Stimulated activated CD8-positive, alpha-beta memory T cell treated with anti-CD3 and anti-CD28 coated beads, Interleukin-4, amount 100 ng/mL, for 24 hours (primary cell): ENCODE measurements at places on chromosomes 1 and 21.

GRCh38 chr1:93556291-93556690, 108.4 kb downstream of the FNBP1L start:
- no peak for DNase-seq

GRCh38 chr1:2455757-2456156, 20.3 kb upstream of the PLCH2 start:
- DNase-seq = no peak

DNA sequence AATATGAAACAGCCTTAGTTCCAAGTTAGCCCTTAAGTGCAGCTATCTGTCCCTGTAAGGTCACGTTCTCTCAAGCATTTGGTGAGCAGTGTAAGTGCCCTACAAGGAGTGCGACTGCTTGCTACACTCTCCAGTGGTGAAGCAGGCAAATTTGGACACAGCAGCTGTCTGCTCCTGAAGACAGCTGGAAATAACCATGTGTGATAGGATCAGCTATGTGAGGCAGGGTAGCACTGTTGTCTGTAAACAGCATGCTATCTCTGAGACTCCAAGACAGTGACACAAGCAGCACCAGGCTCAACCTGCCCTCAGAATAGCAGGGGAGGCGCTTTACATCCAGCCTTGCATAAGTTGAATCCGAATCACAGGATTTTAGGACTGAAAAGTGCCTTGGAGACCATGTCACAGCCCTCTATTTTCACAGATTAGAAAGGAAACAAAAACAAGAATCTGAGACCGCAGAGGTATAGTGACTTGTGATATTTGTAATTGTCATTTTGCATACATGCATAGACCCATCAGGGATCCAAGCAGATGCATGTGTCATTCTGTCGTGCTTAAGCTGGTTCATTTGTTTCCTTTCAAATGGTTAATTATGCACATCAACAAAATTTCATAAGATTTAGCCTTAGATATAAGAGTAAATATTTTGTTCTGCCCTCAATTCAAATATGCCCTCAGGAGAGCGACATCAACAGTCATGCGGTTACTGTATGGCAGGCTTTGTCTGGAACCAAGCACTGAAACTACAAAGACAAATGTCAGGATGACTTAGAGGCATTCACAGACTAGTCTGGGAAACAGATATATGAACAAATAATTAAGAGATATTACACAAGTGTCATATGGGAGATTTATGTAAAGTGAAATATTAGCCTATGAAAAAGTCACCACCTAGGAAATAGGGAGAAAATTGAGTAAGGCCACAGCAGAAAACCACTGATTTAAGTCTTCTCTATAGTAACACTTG, 134.9 kb upstream of the NRIP1 start:
- no peak for DNase-seq

DNA sequence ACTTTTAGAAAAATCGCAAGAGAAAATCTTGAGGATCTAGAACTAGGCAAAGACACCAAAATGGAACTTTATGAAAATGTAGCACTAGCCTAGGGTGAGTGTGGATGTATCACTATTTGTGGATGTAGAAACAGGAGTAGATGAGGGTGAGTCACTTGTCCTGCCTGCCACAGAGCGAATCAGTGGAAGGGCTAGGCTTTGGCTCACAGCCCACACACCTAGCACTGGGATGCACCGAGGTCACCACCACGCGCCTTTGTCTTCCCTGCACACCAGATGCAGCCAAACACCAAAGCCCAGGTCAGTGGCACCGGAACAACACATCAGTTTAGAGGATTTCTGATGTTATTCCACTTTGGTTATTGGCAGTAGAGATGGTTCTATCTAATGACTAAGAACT, 38.2 kb downstream of the PKNOX1 start:
- DNase-seq = no peak

DNA sequence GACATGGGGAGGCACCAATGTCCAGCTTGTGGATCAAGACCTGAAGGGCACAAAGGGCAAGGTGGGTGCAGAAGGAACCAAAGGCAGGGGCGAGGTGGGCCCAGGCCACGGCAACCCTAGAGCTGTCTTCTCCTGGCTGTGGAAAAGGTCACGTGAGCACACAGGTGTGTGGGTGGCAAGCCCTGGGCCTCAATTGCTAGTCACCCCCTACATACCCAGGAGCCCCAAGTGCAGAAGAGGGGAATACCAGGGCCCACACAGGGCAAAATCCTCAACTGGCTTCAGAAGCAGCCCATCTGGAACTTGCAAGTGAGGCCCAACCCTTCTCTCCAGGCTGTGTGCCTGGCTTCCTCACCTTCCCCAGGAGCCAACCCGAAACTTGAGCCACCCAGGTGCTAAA, 25.6 kb downstream of the ZBTB17 start:
- peak; percentile 45 for DNase-seq

DNA sequence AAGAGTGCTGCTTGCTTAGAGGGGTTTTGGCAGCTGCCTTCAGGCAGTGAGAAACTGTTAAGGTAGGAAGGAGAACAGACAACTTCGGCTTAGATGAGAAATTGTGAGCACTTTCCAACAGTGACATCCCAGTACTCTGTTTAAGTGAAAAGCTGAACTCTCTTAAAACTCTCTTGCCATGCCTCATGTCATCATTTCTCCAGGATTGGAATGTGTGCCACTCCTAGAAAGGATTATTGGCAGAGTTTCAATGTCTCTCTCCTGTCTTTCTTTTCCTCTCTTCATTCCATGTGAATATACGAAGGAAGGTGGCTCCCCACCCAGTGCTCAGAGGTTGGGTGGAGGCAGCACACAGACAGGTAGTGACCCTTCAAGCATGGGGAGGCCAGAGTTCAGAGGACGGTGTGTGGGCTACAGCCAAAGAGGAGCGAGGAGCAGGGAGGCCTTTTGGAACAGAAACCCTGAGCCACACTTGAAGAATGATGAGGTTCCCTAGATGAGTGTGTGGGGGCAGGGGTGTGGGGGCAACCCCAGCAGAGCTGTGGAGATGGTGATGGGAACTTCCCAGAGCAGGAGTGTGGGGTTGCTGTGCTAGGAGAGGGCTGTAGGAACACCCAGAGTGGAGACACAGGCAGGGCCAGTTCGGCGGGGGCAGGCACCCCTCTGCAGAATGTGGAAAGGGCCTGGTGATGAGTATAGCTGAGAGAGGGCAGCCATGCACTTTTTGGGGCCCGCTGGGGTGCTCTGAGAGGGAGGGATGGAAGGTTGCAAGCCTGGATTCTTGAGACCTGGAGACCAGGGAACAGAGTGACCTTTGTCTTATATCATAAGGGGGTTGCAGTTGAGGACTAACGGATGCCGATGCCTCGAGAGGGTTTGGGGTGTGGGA, 58.8 kb downstream of the GALNT2 start:
- no peak for DNase-seq

- no peak for DNase-seq
Observed at GRCh38 chr1:30305519-30305918, 417.9 kb downstream of the MATN1 start.

DNA sequence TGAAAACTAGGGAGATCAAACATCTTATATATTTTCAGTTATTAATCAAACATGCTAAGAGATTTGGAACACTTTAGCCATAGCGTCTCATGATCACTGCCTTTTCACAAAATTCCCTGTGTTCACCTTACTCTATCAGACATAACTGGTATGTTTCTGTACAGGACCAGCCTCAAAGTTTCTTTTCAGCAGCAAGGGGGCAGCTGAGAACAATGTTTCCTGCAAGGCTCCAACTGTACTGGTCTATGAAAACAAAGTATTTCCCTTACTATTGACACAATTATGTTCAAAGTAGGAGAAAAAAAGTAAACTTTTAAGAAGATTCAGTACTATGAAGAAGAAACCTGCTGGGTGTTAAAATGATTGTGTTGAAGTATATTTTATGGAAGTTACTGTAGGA, 98.5 kb downstream of the ATF6 start:
- no peak for DNase-seq

DNA sequence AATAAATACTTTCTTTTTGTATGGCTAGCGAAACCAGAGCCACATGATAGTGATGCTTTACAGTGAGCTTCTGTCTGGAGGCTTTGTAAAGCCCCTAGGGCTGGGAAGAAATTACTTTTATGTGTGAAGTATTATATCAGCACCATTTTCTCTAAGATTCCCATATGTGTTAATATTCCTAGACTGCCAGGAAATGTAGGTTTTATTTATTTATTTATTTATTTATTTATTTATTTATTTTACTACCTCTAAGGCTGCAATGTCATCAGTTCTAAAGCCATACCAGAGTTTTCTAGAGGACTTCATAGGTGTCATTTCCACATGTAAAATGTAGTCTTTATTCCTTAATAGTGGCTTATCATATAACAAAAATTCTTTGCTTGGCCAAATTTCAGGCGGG, 4.4 kb upstream of the CHI3L1 start:
- DNase-seq = no peak

- DNase-seq = peak; percentile 4
Observed at GRCh38 chr1:221263831-221264767, 384.9 kb downstream of the HLX start.

- DNase-seq = no peak
Observed at GRCh38 chr1:93608187-93609109, 73.2 kb downstream of the BCAR3 start.

GRCh38 chr1:39017266-39017665, 8.9 kb upstream of the NDUFS5 start:
- no peak for DNase-seq

GRCh38 chr1:115089420-115090185, at the start of gene TSPAN2:
TSPAN2 (minus strand) TSS chr1:115089503; CDS start chr1:115089432, 71 bp downstream.
- DNase-seq = peak; percentile 34

GRCh38 chr1:53765657-53766056, 26.7 kb upstream of the GLIS1 start:
- DNase-seq = no peak

DNA sequence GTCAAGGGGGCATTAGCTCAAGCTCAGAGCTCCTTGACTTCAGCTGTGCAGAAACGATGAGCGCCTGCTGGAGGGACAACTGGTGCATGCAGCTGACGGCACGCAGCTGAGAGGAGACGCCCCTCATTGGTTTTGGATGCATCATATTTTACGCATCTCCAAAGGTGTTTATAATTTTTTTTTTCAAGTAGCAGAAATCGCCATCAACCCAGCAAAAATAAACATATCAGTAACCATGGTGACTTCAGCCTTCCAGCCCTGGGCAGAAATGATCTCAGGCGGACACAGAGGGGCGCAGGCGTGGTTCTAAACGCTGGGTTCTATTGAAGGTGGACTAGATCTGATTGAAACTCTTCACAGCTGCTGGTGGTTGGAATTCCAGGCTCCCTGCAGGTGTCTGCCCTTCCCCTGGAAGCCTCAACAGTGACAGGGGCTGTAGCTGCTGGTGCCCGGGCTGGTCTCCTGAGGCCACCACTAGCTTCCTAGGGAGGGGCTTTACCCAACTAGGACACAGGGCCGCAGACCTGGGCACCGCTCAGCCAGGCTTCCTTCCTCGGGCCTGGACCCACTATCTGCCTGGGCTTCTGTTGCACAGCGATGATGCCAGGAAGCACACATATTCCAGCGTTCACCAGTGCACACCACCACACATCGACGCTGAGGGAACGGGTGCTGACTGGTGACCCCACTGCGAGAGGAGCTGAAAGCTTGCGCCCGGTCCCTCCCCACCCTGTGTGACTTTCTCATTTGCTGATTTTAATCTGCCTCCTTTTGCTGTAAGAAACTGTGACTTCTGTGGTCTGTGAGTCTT, 63.7 kb upstream of the ABCG1 start:
- DNase-seq = no peak

GRCh38 chr1:66575739-66576138, 41.8 kb downstream of the SGIP1 start:
- no peak for DNase-seq

DNA sequence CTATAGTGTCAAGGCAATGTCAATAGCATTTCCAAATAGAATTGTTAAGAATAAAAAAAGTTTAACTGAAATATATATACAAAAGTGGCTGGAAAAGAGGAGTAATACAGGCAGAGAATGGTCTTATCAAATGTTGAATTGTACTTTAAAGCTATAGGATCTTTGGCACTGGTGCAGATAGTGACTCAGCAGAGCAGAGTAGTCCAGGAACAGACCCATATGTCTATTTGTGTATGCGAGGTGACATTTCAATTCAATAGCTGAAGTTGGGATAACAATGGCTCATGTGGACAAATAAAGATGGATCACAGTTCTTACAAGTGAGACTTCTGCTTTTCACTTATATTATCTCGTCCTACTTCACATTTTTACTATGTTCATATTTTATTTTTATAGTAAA, 543.0 kb upstream of the B3GALT2 start:
- no peak for DNase-seq

DNA sequence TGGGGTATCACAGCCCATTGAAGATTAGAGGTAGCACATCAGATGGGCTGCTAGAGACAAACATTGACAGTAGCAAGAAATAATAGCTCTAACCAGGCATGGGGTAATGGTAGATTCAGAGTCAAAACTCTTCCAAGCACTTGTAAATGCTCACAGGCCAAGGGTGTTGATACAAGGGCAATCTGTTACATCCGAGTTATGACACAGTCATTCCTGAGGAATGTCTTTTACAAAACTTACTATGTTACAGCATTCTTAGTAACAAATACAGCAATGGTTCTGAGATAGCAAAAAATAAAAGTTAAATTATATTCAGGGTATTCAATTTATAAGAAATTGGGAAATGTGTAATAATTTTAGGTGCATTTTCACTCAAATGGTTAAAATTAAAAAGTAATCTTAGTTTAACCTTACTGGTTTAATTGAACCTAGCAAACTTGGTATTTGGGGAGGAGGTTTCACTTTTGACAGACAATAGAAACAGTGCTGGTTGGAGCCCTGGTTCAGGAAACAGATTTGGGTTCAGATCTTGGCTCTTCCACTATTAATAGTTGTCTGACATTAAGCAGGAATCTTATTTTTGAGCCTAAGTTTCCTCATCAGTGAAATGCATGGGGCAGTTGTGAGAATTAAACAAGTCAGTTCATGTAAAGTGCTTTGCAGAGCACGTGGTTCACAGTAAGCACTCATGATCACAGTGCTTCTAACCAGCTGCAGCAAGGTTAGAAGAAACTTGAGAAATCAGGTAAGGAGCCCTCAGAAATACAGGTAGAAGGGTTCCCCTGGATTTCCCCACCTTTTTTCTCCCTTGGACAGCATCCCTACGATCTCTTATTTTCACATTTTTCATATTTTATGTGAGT, 4.4 kb downstream of the ST3GAL3 start:
- DNase-seq = no peak

GRCh38 chr1:153537376-153537730, 1.6 kb upstream of the S100A6 start:
- DNase-seq = no peak

- DNase-seq = no peak
Observed at GRCh38 chr1:9065213-9065751, 4.2 kb downstream of the SLC2A5 start.

DNA sequence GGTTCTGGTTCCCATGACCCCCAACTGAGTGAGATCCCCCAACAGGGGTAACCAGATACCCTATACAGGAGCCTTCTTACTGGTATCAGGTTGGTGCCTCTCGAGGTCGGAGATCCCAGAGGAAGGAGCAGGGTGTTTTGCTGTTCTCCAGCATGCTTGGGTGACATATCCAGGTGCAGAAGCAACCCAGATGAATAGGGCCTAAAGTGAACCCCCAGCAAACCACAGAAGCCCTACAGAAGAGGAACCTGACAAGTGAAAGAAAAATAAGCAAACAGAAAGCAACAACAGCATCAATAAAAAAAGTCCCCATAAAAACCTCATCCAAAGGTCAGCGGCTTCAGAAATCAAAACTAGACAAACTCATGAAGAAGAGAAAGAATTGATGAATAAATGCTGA, 633.4 kb upstream of the CXADR start:
- DNase-seq = no peak

- no peak for DNase-seq
Observed at GRCh38 chr1:211579440-211580302, 710 bp upstream of the SLC30A1 start.
